ENCODE measurements at places on chromosomes 5 and 9.

- no peak for DNase-seq
These were observed 21.7 kb upstream of the SCGB3A2 start for GRCh38 chr5:147856801-147857200.

DNA sequence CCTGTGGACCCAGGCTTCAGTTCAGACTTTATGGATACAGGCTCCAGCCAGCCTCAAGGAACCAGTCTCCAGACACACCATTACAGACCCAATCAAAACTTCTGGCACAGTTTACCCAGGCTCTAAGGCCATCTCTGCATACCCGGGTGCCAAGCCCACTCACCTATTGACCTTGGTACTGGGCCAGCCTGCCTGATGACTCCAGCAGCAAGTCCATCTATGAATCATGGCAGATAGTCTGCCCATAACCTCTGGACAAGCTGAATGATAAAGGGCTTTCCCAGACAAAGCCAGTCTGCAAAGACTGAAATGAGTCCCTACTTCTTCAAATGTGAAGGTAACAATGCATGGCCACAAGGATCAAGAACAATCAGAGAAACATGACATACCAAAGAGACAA is 1327.1 kb upstream of the C9orf72 start:
- DNase-seq: no peak

DNA sequence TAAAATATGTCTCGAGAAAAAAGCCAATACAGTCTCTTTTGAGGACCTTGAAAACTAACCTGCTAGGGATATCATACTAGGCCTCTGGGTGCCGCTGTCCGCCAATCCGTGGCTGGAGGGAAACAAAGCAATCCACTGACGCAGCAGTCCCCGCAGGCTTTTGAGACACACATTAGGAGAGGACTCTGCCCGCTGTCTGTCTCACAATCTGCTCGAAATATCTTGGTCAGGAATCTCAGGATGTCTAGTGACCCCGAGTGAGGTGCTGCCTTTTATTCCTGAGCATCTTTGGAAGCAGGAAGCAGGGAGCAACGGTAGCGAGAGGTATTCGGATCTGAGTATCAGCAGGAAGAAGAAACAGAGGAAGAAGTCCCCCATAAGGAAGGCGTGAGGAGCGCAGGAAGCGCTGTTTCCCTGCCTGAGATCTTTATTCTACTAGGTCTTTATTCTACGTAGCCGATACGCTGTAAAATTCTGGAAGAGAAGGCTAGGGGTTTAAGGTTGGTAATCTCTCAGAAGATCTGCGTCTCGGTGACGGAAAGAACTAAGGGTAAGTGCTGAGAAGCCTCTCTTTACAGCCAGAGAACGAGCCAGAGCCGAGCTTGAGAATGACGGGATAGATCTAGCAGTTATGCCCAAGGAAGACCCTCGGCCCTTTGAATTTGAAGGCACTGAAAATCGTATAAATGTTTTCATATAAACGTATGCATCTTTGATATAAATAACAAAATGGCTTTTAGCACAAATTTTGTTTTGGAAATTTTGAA is 4.0 kb upstream of the PCDHGA1 start:
- DNase-seq: no peak

- DNase-seq: no peak
These were observed 42.3 kb upstream of the TARS1 start for GRCh38 chr5:33398501-33398900.

GRCh38 chr9:126705767-126706697 is 92.3 kb downstream of the LMX1B start:
- no peak for DNase-seq

DNA sequence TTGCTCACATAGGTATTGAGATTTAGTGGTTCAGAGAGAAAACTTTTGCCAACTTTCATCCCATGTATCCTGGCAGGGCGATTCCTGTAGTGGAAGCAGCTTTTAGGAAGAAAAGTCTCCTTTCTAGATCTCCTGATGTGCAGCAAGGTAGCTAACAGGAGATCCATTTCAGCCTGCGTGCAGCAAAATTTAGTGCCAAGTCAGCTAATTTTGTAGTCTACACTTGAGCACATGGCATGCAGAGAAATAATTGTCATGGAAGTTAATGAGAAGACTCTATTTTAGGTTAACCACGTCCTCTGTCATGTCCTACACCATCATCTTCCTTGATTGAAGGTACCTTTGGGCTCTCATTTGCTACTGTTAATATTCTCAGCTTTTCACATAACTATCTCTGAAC is 165.8 kb downstream of the PTPRD start:
- no peak for DNase-seq

DNA sequence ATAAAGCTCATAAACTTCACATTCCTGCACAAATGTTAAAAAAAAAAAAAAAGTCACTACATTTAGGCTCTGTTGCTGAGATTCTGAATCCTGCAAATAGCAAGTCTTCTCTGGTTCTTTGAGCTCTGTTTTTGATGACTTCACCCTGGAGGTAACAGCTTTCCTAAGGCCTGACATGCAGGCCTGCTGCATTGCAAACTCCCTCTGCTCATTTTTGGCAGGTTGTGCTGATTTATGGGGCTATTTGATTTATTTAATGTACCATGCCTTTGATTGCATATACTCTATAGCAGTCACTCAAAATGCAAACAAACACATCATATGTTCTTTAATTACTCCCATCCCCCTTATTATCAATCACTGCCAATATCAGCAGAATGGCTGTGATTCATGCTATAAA is 416.1 kb upstream of the IZUMO3 start:
- no peak for DNase-seq

DNA sequence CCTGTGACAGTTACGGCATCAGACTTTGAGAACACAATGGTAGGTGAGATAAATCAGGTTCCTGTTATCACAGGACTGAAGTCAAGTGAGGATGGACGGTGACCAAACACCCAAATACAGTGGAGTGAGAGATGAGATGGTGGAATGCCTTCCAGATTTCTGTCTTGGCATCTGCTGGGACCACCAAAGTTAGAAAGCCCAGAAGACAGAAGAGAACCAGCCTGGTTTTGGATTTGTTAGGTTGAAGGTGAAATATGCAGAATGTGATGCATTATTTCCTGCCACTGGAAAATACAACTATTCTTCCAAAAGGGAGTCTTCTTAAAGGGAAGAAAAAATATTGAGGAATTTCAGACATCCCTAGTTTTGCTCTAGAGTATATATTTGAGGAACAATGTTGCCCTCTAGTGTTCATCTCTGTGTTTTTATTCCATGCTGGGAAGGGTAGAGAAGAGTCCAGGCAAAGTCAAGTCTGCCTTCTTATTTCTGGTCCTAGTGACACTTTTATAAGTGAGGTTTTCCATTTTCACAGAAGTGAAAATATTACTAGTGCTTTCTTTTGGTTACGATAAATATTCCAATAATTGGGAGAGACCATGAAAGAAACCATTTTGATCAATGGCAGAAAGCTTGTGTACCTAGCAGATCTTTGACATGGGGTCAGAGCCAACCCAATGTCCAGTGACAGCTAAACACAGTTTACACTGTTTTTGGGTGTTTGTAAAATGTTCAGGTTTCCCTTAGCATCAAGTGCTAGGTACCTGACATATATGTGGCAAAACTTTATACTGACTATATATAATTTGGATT is 142.3 kb upstream of the ANKH start:
- DNase-seq: peak; percentile 16

GRCh38 chr5:154862766-154863165 is 4.3 kb downstream of the CNOT8 start:
- no peak for DNase-seq

DNA sequence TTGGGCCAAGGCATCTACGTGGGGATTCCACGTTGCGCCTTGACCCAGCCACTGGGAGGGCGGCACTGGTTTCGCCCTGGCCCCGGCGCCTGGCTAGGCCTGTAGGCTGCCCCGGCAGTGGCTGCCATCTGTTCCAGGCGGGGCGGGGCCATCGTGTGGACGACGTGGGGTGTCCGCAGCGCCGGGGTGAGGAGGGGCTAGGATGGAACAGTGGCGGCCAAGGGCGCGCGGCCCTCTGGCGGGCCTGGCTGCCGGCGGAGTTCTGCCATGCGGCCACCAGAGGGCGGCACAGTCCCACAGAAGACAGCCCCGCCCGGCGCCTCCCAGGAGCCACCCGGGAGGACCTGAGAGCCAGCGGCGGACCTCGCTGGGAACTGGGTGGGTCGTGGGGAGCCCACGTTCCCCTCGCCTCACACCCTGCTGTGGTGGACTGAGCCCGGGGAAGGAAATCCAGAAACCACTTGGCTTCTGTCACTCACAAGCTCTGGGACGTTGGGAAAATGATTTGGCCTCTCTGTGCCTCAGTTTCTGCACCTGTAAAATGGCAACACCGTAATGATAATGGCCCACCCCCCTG is 22.6 kb upstream of the RAPGEF1 start:
- DNase-seq: peak; percentile 77

- DNase-seq: peak; percentile 51
These were observed at the start of gene MSANTD3 for GRCh38 chr9:100426530-100427365. Gene MSANTD3 (plus strand): TSS chr9:100427143. CDS start chr9:100441939, 14,796 bp downstream.

- DNase-seq: no peak
These were observed 28.0 kb upstream of the ADAM19 start for GRCh38 chr5:157603333-157604190.

- peak; percentile 64 for DNase-seq
These were observed at the start of gene GOLGA2 for GRCh38 chr9:128275198-128276007. Gene GOLGA2 (minus strand): TSS chr9:128276007. CDS start chr9:128275976, 31 bp downstream.

DNA sequence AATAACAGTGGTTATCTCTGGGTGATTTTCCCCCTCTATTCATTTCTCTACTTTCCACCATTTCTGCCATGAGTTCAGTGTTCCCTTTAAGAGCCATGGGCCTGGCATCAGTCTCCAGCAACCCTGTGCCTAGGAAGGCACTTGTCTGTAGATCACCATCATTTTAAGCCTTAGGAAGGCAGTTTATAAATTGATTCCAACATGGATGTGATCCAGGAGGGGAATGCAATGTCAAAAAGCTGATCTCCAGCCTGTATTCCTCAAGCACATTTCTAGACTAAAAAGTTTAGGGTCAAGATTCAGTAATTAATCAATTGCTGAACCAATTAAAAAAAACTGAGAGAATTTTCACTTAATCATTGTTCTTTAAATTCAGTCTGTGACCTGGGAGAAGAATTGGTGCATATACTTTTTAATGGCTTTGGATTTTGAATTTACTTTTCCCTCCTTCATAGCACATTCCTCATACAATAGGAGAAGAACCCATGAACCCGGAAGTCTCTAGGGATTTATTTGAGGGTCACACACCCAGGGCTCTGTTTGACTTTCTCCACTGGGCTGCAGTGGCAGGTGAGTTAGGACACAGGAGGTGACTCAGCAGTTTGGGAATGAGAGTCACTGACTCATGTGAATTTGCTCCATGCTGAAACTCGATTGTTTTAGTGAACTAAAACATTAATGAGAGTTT is 6.1 kb upstream of the ERMP1 start:
- peak; percentile 17 for DNase-seq

DNA sequence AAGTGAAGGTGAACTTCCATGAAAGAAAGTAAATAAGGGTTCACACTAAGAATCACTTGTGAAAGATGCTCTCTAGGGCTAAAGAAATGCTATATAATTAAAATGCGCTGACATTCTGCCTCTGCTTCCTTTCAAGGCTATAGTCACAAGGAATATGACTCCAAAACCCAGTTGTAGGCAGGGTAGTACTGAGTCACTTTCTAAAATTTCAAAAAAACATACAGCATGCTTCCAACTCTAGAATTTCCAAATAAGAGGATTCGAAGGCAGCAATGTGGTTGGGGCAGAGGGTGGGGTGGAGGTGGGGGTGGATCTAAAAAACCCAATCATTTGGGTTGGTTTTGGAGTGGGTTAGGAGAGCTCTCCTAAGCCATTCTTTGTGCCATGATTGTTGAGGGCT is 84.6 kb downstream of the HMHB1 start:
- DNase-seq: no peak

GRCh38 chr5:96780626-96781025 is 27.1 kb downstream of the ERAP1 start:
- no peak for DNase-seq

DNA sequence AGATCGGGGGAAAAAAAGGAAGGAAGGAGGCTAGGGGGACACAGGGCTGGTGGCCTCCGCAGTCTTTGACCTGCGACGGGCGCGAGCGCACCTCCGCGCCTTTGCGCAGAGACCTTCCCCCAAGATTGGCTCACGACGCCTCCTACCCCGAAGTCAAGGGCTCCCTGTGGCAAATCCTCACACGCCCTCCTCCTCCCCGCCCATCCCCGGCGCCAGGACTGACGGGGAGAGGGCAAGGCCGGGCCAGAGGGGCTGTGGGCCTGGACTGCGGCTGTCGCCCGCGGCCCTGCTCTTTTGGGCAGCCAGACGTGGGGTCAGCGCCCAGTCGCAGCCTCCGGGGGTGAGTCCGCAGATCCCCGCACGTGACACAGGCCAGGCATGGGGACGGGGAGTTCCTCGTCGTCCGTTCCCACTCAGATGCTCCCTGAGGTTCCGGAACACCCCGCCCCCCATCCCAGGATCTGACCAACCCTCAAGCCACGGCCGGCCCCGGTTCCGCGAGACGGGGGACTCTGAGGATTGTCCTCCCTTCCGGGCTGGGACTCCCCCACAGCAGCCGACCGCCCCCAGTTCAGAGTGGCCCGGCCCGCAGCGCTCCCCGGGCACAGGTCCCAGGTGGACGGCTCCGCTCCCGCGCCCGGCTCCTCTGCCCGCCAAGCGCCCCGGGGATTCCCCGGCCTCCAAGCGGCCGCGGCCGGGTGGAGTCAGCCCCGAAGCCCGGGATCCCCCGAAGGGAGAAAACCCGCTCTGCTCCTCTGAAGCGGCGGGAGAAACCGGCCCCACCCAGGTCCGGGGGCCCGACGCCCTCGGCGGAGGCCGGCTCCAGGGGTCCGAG is 543 bp upstream of the ANKRD33B start:
- DNase-seq: peak; percentile 39

DNA sequence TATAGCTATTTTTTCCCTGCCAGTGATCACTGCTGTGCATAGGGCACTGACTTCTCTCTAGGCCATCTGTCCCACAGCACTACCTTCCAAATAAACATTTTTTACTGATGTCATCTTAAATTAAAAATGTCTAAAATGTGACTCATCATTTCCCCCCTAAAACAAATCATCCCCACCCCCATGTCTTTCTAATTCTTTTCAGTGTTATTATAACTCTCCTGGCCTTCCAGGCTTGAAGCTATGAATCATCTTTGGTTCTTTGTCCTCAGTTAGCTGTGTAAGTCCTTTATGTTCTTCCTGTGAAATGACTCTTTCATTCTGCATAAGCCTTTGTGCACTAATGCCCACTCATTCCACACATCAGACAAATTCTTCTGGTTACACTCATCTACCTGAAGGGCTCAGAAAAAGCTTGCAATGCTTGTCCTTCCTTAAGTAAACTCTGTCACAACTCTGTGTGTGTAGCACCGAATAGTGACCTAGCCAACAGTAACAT is 78.1 kb downstream of the CFAP95 start:
- DNase-seq: no peak

DNA sequence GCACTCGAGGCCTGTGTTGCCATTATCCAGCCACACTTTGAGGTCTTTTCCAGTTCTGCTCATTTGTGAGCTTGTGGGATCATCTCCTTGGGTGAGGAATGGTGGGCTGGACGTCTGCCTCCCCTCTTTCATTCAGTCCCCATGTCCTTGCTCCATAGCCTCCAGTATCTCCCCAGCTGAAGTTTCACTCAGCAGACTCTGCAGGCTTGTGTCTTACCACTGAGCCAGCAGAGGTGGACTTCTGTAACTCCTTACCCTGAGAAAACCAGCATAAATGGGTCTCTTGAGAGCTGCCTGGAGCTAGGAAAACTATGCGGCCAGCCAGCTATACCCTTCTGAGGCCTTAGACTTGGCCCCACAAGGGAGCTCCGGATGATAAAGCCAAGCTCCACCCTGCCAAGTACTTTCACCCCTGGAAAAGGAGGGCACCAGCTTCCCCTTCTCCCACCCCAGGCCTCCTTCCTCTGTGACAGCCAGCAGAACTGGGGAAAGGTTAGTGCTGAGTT is 12.2 kb downstream of the IRF1 start:
- no peak for DNase-seq

- no peak for DNase-seq
These were observed 73.9 kb downstream of the RMI1 start for GRCh38 chr9:84054341-84055010.
